ENCODE measurements at places on chromosomes 7 and 10. TPM values are rescaled to one million over a fixed set of nuclear protein-coding genes. Genes with fewer than 3 reads are reported as not detected.

Gene SEMA3D
- 1.9 TPM for total RNA-seq

DNA sequence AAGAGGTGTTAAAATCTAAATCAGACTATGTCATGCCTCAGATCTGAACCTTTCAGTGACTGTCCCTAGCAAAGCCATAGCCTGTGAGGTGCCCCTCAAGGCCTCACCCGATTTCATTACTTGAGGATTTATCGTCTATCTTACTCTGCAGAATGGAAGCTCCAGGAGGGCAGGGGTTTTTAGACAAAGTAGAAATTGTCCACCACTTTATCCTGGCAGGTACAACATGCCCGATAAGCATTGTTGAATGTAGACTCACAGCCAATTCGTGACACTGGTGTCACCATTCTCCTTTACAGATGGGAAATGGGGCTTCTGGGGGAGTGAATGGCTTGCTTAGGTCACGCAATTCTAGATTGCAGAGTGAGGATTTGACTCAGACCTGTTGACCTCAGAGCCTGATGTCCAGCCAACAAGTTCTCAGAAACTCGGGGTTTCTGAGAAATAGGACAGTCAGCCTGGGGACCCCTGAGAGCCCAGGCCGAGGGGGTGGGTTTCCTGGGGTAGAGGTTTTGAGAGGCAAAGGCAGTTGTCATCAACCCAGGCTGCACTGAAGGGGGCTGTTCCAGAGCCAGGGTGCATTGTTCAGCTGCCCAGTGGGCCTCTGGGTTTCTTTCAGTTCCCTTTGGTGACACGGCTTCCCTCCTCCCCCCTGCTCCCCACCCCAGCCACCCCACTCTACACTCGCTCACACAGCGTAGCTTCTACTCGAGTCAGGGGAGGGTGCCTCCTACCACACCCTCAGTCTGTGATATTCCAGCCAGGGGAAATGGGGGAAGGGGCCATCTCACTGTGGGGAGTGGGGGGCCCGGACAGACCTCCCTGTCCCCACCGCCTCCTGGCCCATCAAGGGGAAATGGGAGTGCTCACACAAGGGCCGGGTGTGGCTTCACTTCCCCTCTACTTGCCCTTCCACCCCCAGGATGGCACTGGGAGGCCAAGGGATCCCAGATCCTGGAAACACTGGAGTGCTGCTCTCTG lies 3.1 kb upstream of the IRF5 start:
- DNase-seq = peak; percentile 71

Gene OR9A2
- not detected for total RNA-seq

- DNase-seq = no peak
Measured at GRCh38 chr7:6286486-6286885, 14.1 kb upstream of the CYTH3 start.

Gene NPY
- not detected for total RNA-seq

Gene PVRIG
- total RNA-seq = not detected

GRCh38 chr7:131106681-131107336 lies 220.9 kb upstream of the MKLN1 start:
- no peak for DNase-seq

Gene CHST3
- total RNA-seq = 24.4 TPM

DNA sequence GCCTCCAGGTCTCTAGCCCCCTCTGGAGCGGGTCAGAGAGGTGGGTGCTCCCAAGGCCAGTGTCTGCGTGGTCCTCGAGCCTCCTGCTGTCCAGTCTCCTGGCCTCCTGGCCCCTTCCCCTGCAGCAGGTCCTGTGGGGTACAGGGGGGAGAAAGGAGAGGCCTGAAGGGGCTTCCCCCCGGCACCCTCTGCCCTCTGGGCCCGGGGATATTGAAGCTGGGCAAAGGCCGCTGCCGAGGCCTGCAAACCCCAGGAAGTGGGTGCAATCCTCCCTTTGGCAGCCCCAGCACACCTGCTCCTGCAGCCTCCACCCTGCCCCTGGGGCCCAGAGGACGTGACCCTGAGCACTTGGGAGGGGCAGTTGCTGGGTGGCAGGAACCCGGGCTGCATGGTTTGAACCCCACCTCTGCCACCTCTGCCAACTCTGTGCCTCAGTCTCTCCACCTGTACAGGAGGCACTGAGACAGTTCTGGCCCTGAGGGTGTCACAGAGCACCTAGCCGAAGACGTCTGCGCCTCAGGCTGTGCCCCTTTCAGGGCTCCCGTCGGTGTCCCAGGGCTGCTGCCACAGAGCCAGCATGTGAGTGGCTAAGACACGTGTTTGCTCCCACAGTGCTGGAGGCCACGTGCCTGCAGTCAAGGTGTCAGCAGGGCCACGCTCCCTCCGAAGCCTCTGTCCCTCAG lies 59.1 kb upstream of the INPP5A start:
- peak; percentile 27 for DNase-seq

DNA sequence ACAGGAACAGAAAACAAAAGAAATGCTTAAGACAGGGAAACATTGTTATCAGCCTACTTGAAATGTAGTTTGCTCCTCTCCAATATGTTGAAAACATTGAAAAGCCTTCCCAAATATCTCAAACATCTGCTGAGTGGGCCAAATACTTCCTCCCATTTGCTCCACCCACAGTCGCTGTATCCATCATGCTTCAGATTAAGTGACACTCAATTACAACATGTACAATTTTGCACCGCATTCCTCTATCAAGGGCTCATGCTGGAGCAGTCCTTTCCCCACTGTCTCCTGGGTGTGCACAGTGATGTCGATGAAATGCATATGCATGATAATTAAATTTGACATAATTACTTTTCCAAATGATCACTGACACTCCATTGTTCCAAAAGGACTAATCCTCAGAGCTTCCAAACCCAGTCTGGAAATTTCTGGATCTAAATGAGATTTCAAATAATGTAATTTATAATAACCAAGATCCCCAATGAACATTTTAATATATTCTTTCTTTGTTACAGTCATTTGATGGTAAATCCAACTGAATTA lies 604.6 kb downstream of the GRID1 start:
- DNase-seq = no peak

All from cardiac septum (tissue), 1 donor.